ENCODE measurements at places on chromosomes 13 and 19.

DNA sequence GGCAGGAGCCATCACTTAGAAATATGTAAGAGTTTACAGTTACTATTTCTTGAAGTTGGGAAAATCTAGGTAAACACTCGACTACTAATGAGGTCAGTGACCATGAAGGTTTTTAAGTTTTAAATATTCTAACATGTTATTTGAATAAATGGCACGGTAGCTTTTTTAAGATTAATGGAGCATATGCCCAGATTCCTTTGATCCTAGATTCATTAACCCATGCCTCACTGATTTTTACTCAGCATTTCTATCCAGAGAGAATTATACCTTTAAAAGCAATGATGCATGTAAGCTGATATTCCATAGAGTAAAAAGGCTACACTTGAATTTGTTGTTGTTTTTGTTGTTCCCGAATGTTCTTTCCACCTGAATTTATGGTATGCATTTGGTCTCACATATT, 541.4 kb downstream of the DACH1 start:
- DNase-seq: no peak

- no peak for DNase-seq
These were observed 22.2 kb downstream of the AP2S1 start for GRCh38 chr19:46828484-46828883.

- no peak for DNase-seq
These were observed 76.9 kb downstream of the OLFM4 start for GRCh38 chr13:53105477-53105876.

- no peak for DNase-seq
These were observed 282.2 kb downstream of the SLITRK5 start for GRCh38 chr13:87953381-87953780.

DNA sequence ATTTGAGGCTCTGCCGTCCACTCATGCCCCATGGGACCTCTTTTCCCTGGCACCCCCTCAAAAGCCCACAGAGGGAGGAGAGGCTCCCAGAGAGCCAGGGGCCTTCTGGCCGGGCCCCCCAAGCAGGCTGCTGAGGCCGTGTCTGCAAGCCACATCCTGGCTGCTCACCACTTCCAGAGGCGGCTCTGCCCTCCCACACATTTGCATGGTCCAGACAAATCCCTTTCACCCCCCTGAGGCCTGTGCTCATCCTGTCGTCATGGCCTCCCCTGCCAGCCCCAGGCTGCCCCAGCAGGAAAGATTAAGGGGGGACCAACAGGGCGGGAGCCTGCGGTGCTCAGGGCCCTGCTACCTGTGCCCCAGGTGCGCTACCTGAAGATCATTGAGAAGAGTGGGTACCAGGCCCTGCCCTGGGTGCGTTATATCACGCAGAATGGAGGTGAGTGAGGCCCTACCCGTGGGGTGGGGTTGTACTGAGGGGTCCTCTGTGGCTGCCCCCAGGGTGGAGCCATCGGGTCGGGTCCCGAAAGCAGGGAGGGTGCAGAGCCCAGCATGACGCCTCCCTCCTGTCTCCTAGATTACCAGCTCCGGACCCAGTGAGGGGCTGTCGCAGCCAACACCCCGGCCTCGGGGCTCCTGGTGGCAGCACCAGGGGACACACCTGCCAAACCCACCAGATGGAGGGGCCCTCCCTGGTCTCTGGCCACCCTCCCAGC, 36.3 kb downstream of the AP1M1 start:
- no peak for DNase-seq

GRCh38 chr13:113406321-113407102, 42.6 kb upstream of the GRTP1 start:
- no peak for DNase-seq

DNA sequence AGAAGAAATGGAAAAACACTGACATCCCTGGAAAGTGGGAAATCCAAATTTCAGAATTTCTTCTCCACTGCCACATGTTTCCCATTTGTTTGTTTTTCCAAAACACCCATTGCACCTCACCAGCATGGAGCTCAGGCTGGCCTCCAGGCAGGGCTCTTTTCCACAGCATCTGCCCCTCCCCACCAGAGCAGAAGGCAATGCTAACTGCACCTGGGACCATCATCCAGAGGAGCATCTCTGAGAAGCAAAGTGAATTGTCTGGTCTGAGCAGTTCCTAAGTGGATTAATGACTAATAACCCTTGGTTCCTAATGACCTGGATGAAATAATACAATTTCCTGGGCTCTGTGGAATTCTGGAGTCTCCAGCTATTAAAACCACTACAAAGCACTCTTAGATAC, 8.8 kb upstream of the CYSLTR2 start:
- no peak for DNase-seq

- DNase-seq: no peak
These were observed 15.9 kb downstream of the LHFPL6 start for GRCh38 chr13:39586958-39587605.

GRCh38 chr13:114066956-114067355, 65.5 kb downstream of the RASA3 start:
- no peak for DNase-seq

DNA sequence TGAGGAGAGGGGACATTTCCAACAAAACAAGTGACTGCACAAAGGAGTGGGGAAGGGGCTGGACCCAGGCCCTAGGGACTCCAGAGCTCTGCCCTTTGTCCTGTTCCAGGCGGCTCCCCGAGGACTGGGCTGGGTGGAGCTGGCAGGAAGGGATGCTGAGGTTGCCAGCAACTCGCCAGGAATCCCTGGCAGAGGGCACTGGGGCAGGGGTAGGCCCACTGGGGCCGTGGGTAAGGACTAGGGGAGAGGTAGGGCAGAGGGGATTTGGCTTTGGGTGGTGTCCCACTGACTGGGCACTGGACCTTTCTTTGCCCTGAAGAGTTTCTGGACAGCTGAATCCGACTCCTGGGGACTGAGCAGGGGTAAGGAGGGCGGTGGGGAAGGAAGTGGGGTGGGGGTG, 7.9 kb downstream of the LIPE start:
- DNase-seq: no peak

DNA sequence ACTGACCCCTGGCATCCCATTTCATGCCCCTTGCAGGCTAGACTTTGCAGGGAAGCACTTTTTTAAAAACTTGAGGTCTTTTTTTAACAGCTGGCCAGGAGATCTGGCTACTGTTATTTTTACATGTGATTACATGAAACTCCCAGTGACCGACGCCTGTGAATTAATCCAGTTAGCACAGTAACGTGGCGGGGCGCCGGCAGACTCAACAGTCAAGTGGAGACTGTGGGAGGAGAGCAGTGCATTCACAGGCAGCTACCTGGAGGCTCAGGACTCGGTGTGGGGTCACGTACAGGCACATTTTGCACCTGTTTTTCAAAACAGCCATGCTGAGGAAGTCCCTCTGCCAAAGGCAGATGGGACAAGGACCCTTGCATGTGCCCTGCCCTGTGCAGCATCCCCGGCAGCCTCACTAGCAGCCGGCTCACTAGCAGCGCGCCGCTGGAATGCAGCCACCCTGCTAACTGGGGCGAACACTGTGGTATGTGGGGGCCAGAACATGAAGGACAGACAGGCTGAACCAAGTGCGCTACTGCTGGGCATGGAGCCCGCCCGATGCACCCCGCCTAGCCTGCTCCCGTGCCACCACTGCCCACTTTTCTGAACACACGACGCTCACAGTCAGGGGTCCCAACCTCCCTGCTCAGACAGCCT, 18.7 kb downstream of the CAPS start:
- no peak for DNase-seq

DNA sequence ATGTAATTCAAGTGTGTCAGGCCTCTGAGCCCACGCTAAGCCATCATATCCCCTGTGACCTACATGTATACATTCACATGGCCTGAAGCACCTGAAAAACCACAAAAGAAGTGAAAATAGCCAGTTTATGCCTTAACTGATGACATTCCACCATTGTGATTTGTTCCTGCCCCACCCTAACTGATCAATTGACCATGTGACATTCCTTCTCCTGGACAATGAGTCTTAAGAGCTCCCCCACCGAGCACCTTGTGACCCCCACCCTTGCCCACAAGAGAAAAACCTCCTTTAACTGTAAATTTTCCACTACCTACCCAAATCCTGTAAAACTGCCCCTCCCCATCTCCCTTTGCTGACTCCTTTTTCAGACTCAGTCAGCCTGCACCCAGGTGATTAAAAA, 52.1 kb upstream of the ARHGEF7 start:
- DNase-seq: no peak

DNA sequence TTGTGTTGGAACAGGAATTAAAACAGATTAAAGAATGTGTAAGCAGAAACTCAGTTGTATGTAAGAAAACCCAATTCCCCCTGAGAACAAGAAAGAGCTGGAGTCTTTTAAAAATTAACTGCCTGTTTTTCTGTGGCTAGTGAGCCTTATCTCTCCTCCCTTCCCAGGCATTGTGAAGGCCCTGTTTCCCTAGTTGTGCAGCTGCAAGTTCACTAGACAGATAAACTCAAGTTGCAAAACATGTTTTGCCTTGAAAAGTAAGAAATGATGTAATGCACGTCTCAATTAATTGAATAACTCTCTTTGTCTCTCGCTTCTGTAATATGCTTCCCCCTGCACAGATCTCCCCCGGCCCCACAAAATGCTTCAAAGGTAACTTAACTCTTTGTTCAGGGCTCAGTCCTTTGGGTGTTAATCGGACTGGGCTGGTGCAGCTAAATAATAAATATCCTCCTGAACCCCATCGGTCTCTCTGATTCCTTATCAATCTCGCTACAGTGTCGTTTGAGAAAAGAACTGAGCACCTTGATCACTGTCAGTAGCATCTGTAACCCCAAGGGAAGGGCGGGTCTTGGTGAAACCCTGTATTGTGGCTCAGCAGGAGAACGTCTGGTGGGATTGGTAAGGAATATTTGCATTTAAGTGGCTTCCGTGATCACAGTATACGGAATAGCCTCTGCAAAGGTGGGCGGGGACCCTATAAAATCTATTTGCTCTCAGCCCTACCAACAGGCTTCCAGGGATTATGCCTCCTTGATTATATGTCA, 1.6 kb upstream of the ZNF556 start:
- DNase-seq: no peak

DNA sequence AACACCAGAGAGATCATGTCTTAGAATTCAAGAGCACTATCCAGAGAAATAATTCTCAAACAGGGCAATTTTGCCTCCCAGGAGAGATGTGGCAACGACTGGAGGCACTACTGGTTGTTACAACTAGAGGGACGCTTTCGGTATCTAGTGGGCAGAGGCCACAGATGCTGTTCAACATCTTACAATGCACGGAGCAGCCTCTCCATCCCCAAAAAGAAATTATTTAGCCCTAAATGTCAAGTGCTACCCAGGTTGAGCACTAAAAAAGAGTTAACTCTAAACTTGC, 78.6 kb downstream of the ABCC4 start:
- no peak for DNase-seq

DNA sequence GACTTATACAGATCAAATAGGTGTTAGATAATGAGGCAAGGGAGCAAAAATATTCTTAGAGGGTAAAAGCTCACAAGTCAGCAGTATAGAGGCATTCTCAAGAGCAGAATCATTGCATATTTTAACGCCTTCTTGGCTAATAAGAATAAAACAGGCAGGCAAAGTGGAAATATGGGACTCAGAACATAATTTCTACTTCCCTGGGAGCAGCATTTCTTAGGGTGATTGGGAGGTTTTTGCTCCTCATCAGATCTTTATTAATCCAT, 39.6 kb downstream of the LHFPL6 start:
- no peak for DNase-seq

DNA sequence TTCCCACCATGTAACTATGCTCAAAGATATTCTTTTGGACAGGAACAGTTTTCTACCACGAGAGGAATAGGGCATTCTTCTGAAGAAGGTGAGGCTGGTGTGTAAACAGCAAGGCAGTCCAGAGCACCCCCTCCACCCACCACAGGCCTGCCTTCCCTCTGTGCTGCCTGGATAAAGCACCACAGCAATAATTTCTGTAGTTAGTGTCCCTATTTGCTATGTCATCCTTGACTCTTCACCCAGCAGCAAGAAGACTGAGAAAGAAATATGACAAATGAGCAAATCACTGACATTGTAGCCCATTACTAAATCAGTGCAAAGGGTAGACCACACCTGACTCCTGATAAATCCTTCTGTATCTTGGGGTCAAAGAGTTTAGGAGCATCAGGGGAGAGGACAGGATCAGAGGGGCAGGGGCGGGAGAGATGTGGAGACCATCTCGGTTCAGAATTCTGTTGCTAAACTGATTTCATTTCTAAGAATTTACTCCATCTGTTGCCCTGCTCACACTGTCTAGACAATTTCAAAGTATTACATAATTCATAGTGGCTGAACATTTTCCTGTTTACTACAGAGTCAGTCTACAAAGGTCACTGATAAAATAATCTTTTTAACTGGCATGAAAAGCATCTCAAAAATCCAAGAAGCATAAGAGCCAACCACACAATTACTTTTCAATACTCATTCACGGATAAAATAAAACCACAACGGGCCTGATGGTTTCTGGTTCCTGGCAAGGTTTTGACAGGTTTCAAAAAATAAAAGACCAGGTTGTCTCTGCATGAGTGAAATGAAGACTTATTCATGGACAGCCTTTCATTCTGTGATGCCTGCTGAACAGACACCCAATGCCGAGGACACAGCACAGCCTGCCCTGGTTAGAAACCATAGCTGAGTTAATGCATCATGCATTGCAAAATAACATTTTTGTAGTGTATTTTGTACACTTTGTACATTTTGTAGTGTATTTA, 88.4 kb upstream of the IRS2 start:
- no peak for DNase-seq

DNA sequence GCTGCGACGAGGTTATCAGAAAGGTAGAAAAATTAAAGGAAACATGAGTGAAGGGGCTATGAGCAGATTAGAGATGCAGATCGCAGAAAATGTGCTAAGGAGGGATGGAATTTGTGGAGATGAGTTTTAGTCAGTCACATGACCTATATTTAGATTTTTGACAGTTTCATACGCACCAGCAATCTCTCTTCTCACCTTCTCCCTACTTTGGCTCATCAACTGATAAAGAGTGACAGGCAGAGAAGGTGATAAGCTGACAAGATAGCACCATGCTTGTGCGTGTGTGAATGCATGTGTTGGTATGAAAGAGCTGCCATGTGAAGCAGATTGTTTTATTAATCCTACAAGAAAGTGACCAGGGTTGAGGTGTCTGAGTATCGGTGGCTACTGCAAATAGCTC, 252.6 kb downstream of the RAP2A start:
- DNase-seq: no peak

Measured in stimulated activated CD8-positive, alpha-beta memory T cell treated with anti-CD3 and anti-CD28 coated beads, Interleukin-15, amount 100 ng/mL, for 1 hour (primary cell).